ENCODE measurements at places on chromosomes 2 and 18. TPM values are rescaled to one million over a fixed set of nuclear protein-coding genes. Genes with fewer than 3 reads are reported as not detected.
A peak's percentile ranks its signal among the peaks of the same experiment; 100 is the strongest.

DNA sequence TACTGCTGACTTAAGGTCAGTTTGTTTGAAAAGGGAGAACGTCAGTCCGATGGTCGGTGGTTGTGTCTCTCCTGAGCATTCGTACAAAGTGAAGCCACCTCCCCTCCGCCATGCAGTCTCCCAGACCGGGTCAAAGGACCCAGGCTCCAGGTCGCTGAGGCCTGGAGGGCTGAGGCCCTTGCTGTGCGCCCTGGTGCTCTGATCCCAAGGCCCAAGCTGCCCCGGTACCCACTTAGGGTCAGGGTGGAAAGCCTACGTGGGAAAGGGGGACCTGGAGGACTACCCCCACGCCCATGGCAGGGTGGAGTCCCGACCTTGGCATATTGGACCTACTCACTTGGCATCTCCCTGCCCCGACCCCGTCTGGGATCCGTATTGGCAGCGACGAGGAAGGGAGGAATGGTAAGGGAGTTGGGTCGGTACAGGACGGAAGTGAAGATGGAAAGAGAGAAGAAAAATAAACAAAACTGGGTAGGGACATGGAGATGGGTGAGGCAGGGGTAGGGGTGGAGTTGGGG, 8.0 kb upstream of the SIX3 start:
- peaks cover 96% of the 10 kb centered on the region for H3K27me3 ChIP-seq
- no peaks in the 10 kb centered on the region for H3K36me3 ChIP-seq
- no peak overlapping the region for H3K27ac ChIP-seq

DNA sequence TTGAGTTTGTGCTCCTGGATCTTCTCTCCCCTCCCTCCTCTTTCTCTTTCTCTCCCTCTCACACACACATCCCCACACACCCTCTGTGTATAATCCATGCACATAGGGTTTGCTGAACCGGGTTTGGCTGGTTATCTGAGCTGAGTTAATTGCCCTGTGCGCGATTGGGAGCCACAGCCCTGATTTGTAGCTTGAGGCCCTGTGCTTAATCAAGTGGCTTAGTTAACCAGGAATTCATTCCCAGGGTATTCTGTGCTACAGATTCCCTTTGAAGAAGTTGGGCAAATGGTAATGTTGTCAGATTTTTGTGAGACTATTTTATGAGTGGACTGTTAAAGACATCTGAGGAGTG, 6.2 kb downstream of the PARD3B start:
- H3K27me3 ChIP-seq = no peaks in the 10 kb centered on the region
- no peak overlapping the region for H3K4me3 ChIP-seq
- H3K4me1 ChIP-seq = peaks cover 8% of the 10 kb centered on the region
- no peak for DNase-seq
- H3K27ac ChIP-seq = peak overlapping the region; percentile 61

DNA sequence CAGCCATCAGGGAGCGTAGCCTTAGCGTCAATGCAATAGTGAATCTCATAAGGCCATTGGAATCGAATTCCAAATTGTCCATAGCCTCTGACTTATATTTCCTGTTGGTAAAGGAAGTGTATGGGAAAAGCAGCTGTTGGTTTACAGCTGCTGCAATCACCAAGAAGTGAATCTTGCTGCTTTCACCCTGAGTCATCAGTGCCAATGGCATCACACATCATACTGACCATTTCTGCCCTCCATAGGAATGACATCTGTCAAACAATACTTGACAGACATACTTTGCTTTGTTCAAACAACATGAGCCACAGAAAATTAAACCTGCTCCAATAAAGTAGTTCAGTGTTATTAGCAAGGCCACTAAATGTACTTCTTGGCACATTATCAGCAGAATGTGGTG, 111.2 kb upstream of the KLHL29 start:
- DNase-seq = no peak
- no peaks in the 10 kb centered on the region for H3K27me3 ChIP-seq
- no peak overlapping the region for H3K27ac ChIP-seq
- H3K4me1 ChIP-seq = no peaks in the 10 kb centered on the region

DNA sequence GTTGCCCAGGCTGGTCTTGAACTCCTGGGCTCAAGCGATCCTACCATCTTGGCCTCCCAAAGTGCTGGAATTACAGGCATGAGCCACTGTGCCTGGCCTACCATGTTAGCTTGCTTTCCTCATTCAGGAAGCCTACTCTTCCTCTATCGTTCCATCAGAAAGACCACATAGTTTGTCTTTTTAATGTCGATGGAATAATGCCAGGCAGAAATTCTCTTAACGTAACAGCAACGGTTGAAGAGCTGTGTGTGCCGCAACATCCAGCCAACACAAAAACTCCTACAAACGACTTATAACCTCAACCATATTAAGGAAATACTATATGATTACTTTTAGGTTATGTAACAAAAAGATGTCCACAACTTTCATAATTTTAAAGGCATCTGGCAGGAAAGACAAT, 10.5 kb downstream of the ITGB1BP1 start:
- H3K27ac ChIP-seq = no peak overlapping the region
- no peak for DNase-seq
- peaks cover 76% of the 10 kb centered on the region for H3K36me3 ChIP-seq
- H3K4me1 ChIP-seq = no peaks in the 10 kb centered on the region
- H3K27me3 ChIP-seq = no peaks in the 10 kb centered on the region

DNA sequence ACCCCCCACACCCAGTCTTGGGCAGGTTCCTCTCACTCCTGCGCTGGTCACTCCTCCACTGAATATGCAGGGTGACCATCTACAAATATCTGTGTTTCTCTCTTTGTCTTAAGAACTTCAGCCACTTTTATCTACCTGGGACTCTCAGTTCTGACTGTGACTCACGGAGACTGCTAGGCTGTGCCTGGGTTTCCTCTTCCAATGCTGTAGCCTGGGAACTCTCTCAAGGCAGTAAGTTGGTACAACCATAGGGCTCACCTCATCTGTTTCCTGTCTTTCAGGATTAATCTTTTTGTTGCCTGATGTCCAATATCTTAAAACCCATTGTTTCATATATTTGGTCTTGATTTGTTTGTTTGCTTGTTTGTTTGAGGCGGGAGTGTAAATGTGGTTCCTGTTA, 47.2 kb upstream of the ZNF396 start:
- no peak overlapping the region for H3K27ac ChIP-seq
- H3K4me1 ChIP-seq = no peaks in the 10 kb centered on the region
- H3K4me3 ChIP-seq = no peak overlapping the region
- DNase-seq = no peak
- no peaks in the 10 kb centered on the region for H3K27me3 ChIP-seq
- H3K36me3 ChIP-seq = no peaks in the 10 kb centered on the region

- H3K27me3 ChIP-seq = no peaks in the 10 kb centered on the region
- no peak overlapping the region for H3K4me3 ChIP-seq
- no peak for DNase-seq
- no peak overlapping the region for H3K27ac ChIP-seq
These were observed 23.2 kb downstream of the COBLL1 start for GRCh38 chr2:164818149-164819136.

DNA sequence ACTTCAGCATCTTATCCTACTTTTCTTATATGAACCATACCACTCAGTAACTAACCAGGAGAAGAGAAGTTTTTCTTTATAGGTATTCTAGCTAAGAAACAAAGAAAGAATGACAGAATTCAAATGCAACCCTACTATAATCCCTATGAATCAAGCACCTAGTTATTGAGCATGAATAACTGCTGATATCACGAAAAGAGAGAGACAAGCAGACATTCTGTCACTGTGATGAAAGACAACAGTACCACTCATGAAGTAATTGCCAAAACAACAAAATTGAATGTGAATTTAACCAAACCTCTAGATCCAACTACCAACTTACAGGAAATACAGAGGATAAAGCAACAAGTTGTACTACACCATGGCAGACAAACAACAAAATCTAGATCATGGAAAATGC, 15.3 kb downstream of the TTC21B start:
- DNase-seq = no peak
- H3K4me3 ChIP-seq = no peak overlapping the region
- peaks cover 82% of the 10 kb centered on the region for H3K36me3 ChIP-seq
- H3K27ac ChIP-seq = no peak overlapping the region
- no peaks in the 10 kb centered on the region for H3K27me3 ChIP-seq
- no peaks in the 10 kb centered on the region for H3K4me1 ChIP-seq

TTC21B gene
- 9.9 TPM for total RNA-seq

OSBPL1A gene
- total RNA-seq = 129 TPM

PARD6G gene
- total RNA-seq = 6.1 TPM

GRCh38 chr2:12282780-12283695, 433.7 kb upstream of the TRIB2 start:
- no peaks in the 10 kb centered on the region for H3K4me1 ChIP-seq
- no peak overlapping the region for H3K4me3 ChIP-seq
- no peaks in the 10 kb centered on the region for H3K36me3 ChIP-seq
- H3K27me3 ChIP-seq = no peaks in the 10 kb centered on the region
- H3K27ac ChIP-seq = no peak overlapping the region

GRCh38 chr2:8578335-8579244, 103.3 kb upstream of the ID2 start:
- H3K4me1 ChIP-seq = peaks cover 18% of the 10 kb centered on the region
- DNase-seq = peak; percentile 14
- H3K27ac ChIP-seq = no peak overlapping the region
- H3K4me3 ChIP-seq = no peak overlapping the region
- no peaks in the 10 kb centered on the region for H3K27me3 ChIP-seq
- no peaks in the 10 kb centered on the region for H3K36me3 ChIP-seq

DNA sequence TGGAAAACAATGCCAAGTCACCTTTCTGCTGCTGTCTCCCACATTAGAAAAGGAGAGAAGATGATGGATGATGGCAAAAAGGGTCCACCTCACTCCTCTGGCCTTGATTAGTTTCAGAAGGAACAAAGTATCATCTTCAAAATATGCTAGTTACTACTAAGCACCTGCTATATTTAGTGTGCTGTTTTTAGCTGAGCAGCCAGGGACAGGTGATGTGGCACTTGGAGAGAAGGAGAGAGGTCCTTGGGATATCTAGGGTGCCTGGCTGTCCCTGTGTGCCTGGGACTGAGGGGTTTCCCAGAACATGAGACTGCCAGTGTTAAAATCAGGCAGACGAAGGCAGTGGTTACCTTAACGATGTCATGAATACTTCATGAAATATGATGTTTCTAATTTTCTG, 235.5 kb upstream of the NT5C1B start:
- H3K27ac ChIP-seq = no peak overlapping the region
- peaks cover 33% of the 10 kb centered on the region for H3K4me1 ChIP-seq
- H3K27me3 ChIP-seq = no peaks in the 10 kb centered on the region
- no peak overlapping the region for H3K4me3 ChIP-seq

PDE1A gene
- total RNA-seq = 0.58 TPM

CRACDL gene
- total RNA-seq = 6.2 TPM

DNA sequence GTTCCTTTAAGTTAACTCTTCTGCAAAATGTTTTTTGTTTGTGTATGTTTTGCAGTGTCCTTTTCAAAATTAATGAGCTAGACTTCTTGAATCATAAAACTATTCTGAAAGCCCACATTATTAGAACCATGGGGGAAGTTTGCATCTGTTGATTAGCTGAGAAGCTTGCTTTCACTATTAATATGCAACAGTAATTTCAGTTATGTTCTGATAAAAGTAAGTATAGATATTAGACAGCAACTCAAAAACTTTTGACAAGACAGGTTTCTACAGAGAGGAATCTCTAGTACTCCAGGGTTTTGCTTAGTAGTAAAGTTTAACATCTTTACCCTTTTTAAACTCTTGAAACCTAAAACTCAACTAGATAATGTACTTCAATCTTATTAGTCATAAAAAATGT, 147.8 kb downstream of the UBE2E3 start:
- no peaks in the 10 kb centered on the region for H3K27me3 ChIP-seq
- no peak overlapping the region for H3K4me3 ChIP-seq
- H3K36me3 ChIP-seq = no peaks in the 10 kb centered on the region
- H3K27ac ChIP-seq = no peak overlapping the region
- no peak for DNase-seq

FAP gene
- 0.87 TPM for total RNA-seq

DNA sequence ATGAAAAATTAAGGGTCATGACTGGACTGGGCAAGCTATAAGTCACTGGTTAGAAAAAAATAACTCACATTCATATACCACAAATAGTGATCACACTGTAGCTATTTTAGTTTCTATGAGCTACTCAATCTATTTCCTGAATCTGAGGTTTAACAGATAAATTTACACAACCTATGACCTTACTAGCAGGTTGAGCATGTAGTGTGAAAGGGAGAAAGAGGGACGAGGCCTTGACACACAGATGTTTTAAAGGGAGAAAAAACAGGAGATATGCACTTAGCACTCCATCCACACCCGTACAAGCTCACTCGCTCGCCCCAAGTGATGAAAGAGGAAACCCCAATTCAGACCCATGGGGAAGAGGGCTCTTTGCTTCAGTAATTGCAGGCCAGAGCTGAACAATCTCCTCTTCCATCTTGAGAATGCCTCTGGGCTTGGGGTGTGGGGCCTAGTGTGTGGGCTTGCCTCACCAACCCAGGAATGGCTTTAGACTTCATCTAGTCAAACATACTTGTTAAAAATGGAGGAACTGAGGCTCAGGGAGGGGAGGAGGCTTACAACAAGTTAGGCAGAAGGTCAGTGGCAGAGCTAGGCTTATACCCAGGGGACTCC, 10.7 kb downstream of the CYRIA start:
- no peak overlapping the region for H3K4me3 ChIP-seq
- H3K27ac ChIP-seq = no peak overlapping the region
- H3K27me3 ChIP-seq = no peaks in the 10 kb centered on the region
- H3K36me3 ChIP-seq = no peaks in the 10 kb centered on the region

DNA sequence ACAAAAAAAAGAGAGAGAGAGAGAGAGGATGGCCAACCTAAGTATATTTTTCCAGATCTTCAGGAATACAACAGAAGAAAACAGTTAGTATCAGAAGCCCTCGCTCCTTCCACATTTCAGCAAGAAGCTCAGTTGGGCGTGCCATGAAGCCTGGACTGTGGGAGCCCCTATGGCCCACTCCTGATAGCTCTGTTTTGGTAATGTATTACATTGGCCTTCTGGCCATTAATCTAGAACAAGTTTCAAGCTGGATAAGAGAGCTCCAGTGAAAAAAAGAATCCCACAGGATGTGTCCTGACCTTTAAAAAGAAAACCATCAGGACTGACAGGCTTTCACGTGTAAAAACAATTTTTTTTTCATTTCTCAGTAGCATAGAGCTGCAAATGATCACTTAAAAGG, 197.9 kb downstream of the ICOS start:
- no peaks in the 10 kb centered on the region for H3K36me3 ChIP-seq
- no peak overlapping the region for H3K27ac ChIP-seq
- no peak for DNase-seq
- H3K4me3 ChIP-seq = no peak overlapping the region
- no peaks in the 10 kb centered on the region for H3K4me1 ChIP-seq

DNA sequence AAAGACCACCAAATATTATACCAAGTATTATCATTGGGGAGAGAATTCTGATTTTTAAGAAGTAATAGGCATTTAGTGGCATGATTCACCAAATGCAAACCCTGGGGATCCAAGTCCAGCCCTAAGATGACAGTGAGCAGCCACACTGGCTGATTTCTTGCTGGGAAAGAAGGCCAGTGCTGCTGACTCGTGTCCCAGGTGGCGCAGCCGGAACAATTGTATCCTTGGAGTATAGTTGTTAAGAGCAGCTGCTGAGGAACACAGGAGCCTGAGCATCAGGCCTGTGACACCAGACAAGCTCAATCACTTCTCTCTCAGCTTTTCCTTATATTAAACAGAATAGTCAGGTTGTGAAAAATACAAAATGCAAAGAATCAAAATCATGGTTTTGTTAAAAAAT, 48.4 kb downstream of the LRP1B start:
- H3K27ac ChIP-seq = no peak overlapping the region
- no peaks in the 10 kb centered on the region for H3K4me1 ChIP-seq
- H3K36me3 ChIP-seq = no peaks in the 10 kb centered on the region
- DNase-seq = no peak
- H3K27me3 ChIP-seq = no peaks in the 10 kb centered on the region

PROC gene
- total RNA-seq = 1.2 TPM

- DNase-seq = peak; percentile 74
- no peaks in the 10 kb centered on the region for H3K36me3 ChIP-seq
- H3K27ac ChIP-seq = no peak overlapping the region
- peaks cover 7% of the 10 kb centered on the region for H3K27me3 ChIP-seq
- peaks cover 21% of the 10 kb centered on the region for H3K4me1 ChIP-seq
These were observed 17.6 kb upstream of the BOK start for GRCh38 chr2:241540771-241541561.
